ENCODE measurements at places on chromosomes 2 and 18.

GRCh38 chr2:127347734-127348392, 39.9 kb downstream of the MAP3K2 start:
- no peak for DNase-seq

GRCh38 chr2:221590861-221591365, 18.8 kb upstream of the EPHA4 start:
- DNase-seq = peak; percentile 91

GRCh38 chr2:175166216-175166824, 1.7 kb downstream of the ATF2 start:
- DNase-seq = no peak

DNA sequence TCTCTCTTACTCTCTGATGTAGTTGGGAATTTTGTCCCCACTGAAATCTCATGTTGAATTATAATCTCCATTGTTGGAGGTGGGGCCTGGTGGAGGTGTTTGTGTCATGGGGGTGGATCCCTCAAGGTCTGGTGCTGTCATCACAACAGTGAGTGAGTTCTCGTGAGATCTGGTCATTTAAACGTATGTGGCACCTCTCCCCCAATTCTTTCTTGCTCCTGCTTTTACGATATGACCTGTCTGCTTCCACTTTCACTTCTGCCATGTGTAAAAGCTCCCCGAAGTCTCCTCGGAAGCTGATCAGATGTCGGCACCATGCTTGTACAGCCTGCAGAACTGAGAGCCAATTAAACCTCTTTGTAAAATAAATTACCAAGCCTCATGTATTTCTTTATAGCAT, 337.8 kb upstream of the CDH2 start:
- DNase-seq = no peak

DNA sequence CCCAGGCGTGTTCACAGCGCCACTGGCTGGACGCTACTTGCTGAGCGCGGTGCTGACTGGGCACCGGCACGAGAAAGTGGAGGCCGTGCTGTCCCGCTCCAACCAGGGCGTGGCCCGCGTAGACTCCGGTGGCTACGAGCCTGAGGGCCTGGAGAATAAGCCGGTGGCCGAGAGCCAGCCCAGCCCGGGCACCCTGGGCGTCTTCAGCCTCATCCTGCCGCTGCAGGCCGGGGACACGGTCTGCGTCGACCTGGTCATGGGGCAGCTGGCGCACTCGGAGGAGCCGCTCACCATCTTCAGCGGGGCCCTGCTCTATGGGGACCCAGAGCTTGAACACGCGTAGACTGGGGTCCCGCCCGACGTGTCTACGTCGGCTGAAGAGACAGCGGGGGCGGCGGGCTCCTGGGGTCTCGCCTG, 891 bp upstream of the KHK start:
- DNase-seq = peak; percentile 31

GRCh38 chr2:201157694-201158093, 25.2 kb upstream of the CASP10 start:
- no peak for DNase-seq

DNA sequence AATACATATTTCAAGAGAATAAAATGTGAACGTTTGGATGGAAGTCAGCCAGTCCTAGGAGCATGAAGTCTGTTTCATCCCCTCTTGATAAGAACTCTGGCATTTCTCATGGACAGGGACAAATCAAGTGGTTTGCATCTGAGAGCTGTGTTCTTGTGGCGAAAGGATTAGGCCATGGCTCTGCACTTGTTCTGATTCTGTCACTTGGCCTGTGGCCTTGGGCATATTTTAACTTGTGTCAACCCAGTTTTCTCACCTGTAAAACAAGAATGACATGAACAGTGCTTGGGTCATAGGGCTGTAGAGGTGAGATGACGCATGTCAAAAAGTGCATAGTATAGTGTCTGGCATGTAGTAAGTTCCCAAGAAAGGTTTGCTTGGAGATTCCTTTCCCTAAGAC, 125.8 kb downstream of the MGAT5 start:
- DNase-seq = no peak

GRCh38 chr2:237190966-237191713, 105.5 kb downstream of the COPS8 start:
- no peak for DNase-seq

DNA sequence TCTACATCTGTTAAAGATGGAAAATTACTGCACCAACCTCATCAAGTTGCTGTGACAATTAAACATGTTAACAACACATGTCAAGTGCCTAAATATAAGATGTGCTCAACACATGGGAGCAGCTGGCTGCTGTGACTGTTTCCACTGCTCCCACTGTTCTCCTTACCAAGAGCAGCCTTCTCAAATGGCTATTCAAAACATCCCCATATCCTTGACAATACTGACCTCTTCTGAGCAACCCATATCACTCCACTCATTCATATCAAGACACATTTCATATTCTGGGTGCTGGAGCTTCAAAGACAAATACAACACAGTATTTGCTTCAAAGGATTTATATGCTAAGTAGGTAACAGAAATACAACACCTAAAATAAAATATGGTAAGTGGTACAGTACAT, 60.3 kb downstream of the PIAS2 start:
- no peak for DNase-seq

DNA sequence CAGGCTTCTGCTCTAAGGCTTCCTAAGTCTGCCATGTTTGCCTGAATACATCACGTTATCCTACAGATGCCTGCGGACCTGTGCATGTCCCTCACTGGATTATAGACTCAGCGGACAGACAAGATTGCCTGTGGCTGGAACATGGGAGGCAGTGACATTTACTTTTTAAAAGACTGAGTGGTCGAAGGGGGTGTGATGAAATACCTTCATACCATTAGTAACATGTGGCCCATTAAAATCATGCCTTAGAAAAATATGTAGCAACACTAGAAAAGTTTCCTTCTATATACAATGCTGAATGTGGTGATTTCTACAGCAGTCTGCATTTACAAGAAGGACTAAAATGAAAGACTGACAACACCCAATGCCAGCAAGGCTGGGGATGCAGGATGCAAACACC, 154.4 kb downstream of the ASB1 start:
- no peak for DNase-seq

GRCh38 chr18:34626404-34627136, 83.5 kb upstream of the DTNA start:
- DNase-seq = no peak

- no peak for DNase-seq
Measured at GRCh38 chr2:71082402-71083252, 14.2 kb downstream of the NAGK start.

GRCh38 chr2:179051250-179051649, 1.3 kb upstream of the CCDC141 start:
- no peak for DNase-seq

- peak; percentile 23 for DNase-seq
Measured at GRCh38 chr2:120444691-120445240, 98.8 kb downstream of the INHBB start.

- no peak for DNase-seq
Measured at GRCh38 chr2:10977621-10978020, 65.9 kb downstream of the KCNF1 start.

All from DMS79 treated with DMSO at 0.1 percent for 48 hours (cell line).